ENCODE measurements at places on chromosomes 1 and 21.

DNA sequence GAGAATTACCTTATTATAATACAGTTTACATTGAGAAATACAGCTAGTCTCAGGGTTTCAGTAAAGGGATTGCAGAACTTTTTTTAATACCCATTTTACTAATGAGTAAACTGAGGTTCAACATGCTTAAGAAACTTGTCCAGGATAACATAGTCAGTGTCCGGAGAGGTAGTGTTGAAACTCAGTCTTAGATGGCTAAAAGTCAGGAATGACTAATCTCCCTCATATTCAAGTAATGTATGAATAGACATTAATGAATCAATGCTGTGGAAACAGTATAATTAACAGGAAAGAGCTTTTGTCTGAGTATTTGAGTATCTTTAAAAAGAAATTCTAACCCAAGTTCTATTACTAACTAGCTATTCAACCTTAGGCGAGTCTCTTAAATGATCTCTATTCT, 397.6 kb downstream of the PLA2G4A start:
- H3K27ac ChIP-seq, result no peak overlapping the region
- H3K36me3 ChIP-seq, result no peaks in the 10 kb centered on the region

DNA sequence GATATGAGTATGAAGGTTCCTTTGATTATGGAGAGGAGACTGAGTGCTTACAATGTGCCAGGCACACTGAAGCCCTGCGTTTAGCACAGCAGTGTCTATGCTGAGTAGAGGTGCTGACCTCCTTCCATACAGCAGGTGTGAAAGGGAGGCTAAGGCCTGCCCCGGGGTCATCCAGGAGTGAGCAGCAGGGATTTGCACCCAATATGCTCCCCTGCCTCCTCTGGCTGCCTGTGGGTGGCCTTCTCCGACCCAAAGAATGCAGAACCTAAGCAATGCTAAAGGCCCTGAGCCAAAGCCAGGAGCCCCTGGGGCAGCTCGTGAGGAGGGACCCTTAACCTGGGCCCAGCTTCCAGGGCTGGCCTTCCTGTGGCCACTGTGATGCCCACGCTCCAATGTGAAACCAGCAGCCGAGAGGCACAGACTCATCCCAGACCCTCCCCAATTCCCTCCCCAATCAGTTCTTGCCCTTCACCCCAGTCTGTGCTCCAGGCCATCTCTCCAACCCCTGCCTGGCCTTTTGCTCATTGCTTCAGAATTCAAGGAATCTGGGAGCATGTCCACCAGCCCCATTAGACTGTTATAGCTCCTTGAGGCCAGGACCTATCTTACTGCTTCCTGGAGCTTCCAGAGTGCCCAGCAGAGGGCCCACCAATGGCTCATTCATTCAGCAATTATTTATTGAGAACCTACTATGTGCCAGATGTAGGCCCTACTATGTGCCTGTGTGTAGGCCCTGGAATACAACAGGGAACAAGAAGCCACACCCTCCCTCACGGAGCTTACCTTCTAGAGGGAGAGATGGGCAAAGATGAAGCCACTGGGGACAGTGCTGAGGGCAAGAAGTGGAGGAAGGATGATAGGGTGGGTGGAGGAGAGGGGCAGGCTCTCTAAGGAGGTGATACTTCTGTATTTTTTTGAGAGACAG, 53.3 kb downstream of the TAS1R2 start:
- H3K4me3 ChIP-seq, result no peak overlapping the region
- no peaks in the 10 kb centered on the region for H3K4me1 ChIP-seq
- no peaks in the 10 kb centered on the region for H3K36me3 ChIP-seq
- no peak overlapping the region for H3K27ac ChIP-seq
- peaks cover 19% of the 10 kb centered on the region for H3K27me3 ChIP-seq

DNA sequence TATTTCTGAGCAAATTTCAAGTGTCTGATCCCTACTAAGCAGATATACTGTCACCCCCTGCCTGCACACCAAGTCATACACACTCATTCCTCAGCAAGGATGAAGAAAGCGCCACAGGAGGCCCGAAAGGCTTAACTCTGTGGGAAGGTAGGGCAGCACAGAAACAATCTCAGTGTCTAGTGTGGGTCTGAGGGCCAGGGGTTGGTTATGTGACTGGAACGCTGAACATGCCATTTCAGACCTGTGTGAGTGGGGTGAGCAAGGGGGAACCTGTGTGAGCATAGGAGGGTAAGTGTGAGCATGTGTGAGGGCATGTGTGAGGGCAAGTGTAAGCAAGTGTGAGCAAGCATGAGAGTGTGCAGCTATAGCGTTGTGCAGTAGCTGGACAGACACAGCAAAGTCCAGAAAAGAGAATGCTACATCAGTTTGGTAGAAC, 6.2 kb downstream of the ITPKB start:
- no peak for DNase-seq
- H3K4me1 ChIP-seq, result peaks cover 88% of the 10 kb centered on the region
- H3K27me3 ChIP-seq, result no peaks in the 10 kb centered on the region
- H3K36me3 ChIP-seq, result peaks cover 82% of the 10 kb centered on the region
- H3K27ac ChIP-seq, result peak overlapping the region; percentile 62

DNA sequence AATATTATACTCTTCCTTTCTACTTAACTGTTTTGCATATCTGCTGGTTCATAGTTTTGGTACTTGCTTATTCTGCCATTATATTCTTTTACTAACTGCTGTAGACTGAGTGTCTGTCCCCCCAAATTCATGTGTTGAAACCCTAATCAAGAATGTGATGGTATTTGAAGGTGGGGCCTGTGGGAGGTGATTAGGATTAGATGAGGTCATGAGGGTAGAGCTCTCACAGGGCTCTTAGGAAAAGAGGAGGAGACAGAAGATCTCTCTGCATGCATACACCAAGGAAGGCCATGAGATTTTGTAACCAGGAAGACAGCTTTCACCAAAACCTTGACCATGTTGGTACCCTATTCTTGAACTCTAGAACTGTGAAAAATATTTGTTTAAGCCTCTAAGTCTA, 354.1 kb upstream of the B3GALT2 start:
- H3K27me3 ChIP-seq, result no peaks in the 10 kb centered on the region
- no peak for DNase-seq
- peak overlapping the region; percentile 84 for H3K4me3 ChIP-seq

DNA sequence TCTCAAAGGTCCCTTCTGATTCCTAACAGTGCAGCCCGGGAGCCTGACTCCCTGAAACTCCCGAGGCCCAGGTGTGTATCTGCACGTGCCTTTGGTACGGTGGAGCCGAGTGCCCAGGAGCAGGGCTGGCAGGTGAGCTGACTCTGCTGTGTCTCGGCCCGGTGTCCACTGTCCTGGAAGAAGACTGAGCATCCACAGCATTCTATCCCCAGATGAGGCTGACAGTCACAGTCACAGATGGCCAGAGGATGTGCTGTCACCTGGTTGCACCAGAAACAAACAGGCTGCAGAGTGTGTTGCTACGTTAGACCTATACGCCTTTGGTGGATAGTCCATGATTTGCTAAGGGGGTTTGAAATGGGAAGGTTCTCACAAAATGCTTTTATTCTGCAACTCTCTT, 9.8 kb downstream of the ETV3L start:
- no peaks in the 10 kb centered on the region for H3K4me1 ChIP-seq
- H3K27ac ChIP-seq, result no peak overlapping the region
- H3K27me3 ChIP-seq, result peaks cover 11% of the 10 kb centered on the region
- H3K4me3 ChIP-seq, result no peak overlapping the region
- no peak for DNase-seq
- no peaks in the 10 kb centered on the region for H3K36me3 ChIP-seq

DNA sequence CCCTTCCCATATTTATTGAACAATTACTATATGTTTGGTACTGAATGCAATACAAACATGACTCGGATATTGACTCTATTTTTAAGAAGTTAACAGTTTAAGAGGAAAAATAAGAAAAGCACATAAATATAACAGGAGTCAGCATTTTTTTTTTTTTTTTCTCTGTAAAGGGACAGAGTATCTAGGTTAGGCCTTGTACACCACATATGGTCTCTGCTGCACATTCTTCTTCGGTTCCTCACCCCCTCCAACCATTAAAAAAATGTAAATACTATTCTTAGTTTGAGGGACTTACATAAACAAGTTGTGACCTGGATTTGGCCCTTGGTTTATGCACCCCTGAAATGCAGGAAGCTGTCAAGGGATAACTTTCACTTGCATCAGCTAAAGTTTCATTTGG, 40.4 kb downstream of the PHC2 start:
- H3K27me3 ChIP-seq, result peaks cover 13% of the 10 kb centered on the region
- H3K4me3 ChIP-seq, result no peak overlapping the region

DNA sequence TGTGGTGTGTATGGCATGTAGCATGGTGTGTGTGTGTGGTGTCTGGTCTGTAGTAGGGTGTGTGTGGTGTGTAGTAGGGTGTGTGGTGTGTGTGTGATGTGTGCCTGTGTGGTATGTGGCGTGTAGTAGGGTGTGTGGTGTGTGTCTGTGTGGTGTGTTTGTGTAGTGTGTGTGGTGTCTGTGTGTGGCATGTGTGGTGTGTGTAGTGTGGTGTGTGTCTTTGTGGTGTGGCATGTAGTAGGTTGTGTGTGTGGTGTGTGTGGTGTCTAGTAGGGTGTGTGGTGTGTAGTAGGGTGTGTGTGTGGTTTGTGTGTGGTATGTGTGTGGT, 85.5 kb downstream of the SYT2 start:
- H3K4me3 ChIP-seq, result no peak overlapping the region
- H3K27ac ChIP-seq, result no peak overlapping the region
- H3K36me3 ChIP-seq, result no peaks in the 10 kb centered on the region
- DNase-seq, result no peak
- H3K4me1 ChIP-seq, result peaks cover 42% of the 10 kb centered on the region
- H3K27me3 ChIP-seq, result peaks cover 8% of the 10 kb centered on the region

DNA sequence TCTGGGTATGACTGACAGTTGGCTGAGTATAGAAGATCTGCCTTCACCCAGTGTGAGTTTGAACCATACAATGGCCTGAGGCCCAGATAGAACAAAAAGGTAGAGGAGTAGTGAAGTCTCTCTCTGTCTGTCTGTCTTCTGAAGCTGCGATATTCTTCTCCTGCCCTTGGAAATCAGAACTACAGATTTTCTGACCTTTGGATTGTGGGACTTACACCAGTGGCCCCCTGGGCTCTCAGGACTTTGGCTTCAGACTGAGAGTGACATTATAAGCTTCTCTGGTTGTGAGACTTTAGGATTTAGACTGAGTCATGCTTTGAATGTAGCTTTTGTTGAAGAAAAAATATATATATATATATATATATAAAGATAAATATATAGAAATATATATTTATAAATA, 1235.0 kb upstream of the ADGRL4 start:
- H3K4me1 ChIP-seq, result no peaks in the 10 kb centered on the region
- no peak for DNase-seq
- no peaks in the 10 kb centered on the region for H3K36me3 ChIP-seq
- no peaks in the 10 kb centered on the region for H3K27me3 ChIP-seq
- no peak overlapping the region for H3K27ac ChIP-seq

- no peak for DNase-seq
- peaks cover 12% of the 10 kb centered on the region for H3K4me1 ChIP-seq
- no peaks in the 10 kb centered on the region for H3K27me3 ChIP-seq
- no peak overlapping the region for H3K27ac ChIP-seq
These were observed 2.3 kb upstream of the PLEKHN1 start for GRCh38 chr1:963746-964525.

GRCh38 chr1:201499191-201499590, 7.7 kb downstream of the CSRP1 start:
- DNase-seq, result no peak
- H3K4me1 ChIP-seq, result no peaks in the 10 kb centered on the region
- H3K4me3 ChIP-seq, result no peak overlapping the region
- no peak overlapping the region for H3K27ac ChIP-seq
- H3K36me3 ChIP-seq, result peaks cover 26% of the 10 kb centered on the region
- H3K27me3 ChIP-seq, result no peaks in the 10 kb centered on the region

GRCh38 chr1:93598396-93598795, 83.2 kb downstream of the BCAR3 start:
- H3K27me3 ChIP-seq, result no peaks in the 10 kb centered on the region
- H3K4me1 ChIP-seq, result no peaks in the 10 kb centered on the region
- no peak overlapping the region for H3K27ac ChIP-seq
- DNase-seq, result no peak
- H3K4me3 ChIP-seq, result no peak overlapping the region

DNA sequence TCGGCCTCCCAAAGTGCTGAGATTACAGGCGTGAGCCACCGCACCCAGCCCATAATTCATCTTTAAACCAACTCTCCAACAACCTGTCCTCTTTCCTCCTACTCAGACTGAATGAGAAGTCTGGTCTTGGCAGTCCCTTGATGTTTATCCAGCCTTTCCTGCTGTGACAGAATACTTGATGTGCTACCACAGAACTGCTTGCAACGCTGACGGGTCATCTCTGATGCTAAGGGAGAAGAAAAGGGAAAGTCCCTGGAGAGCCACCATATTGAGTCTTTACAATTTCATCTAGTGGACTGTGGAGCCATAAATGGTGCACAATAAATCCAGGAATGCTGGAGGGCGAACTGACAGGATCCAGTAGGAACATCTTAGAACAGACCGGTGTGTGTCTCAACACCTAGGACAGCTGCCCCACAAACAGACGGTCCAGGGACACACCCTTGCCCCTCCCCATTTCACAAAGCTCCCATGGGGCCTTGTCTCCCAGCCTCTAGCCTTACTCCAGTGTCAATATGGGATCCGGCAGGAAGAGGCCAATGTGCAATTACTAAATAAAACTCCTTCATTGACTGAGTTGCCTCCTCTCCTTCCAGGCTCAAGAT, 30.7 kb downstream of the JAK1 start:
- peaks cover 20% of the 10 kb centered on the region for H3K36me3 ChIP-seq
- H3K4me3 ChIP-seq, result no peak overlapping the region
- no peak for DNase-seq
- no peaks in the 10 kb centered on the region for H3K27me3 ChIP-seq
- peaks cover 83% of the 10 kb centered on the region for H3K4me1 ChIP-seq

Data from activated B cell treated with CpG ODN at 0.5 μM for 24 hours (primary cell).